ENCODE measurements at places on chromosomes 1 and 21.

GRCh38 chr1:86914998-86915736, 732 bp downstream of the HS2ST1 start:
- H3K4me3 ChIP-seq: no peak overlapping the region
- H3K36me3 ChIP-seq: peaks cover 1% of the 10 kb centered on the region
- DNase-seq: peak; percentile 62
- H3K27me3 ChIP-seq: no peaks in the 10 kb centered on the region
- H3K27ac ChIP-seq: no peak overlapping the region
- peaks cover 27% of the 10 kb centered on the region for H3K4me1 ChIP-seq

- H3K27ac ChIP-seq: no peak overlapping the region
- no peaks in the 10 kb centered on the region for H3K4me1 ChIP-seq
- DNase-seq: no peak
- H3K27me3 ChIP-seq: no peaks in the 10 kb centered on the region
Observed at GRCh38 chr1:245915406-245915805, 591.7 kb downstream of the SMYD3 start.

DNA sequence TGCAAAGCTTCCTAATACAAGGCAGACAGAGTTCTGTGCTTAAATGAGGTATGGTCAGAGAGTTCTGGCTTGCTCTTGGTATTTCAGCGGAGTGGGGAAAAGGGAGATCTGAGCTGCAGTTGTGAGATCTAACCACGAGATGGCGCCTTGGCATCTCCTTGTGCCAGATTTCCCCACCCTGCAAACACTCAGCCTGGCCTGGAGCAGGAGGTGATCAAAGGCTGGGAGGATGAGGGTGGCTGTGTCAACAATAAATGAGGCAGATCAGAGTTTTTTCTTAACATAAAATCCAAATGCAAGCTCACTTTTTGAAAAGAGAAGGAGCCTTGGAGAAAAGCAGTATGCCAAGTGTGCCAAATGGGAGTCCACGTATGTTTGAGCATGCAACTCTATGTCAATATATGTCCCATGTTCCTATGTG, 4.1 kb upstream of the TFAP2E start:
- DNase-seq: peak; percentile 61
- H3K27ac ChIP-seq: no peak overlapping the region
- no peak overlapping the region for H3K4me3 ChIP-seq
- peaks cover 16% of the 10 kb centered on the region for H3K4me1 ChIP-seq
- no peaks in the 10 kb centered on the region for H3K27me3 ChIP-seq

DNA sequence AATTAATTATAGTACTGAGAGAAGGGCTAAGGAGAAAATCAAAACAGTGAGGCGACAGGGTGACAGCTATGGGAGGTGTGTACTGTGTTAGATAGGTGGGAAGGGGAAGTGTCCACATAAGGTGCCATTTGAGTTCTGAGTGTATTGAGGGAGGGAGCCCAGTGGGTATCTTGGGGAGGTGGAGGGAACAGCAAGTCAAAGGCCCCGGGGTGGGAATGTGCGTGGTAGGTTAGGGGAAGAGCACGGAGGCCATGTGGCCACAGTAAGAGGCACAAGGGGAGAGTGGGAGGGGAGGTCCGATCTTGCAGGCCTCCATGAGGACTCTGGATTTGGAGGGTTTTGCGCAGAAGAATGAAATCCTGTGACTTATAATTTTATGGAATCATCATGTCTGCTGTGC, 3.0 kb upstream of the XKR8 start:
- H3K27ac ChIP-seq: no peak overlapping the region
- DNase-seq: no peak
- H3K4me3 ChIP-seq: no peak overlapping the region
- no peaks in the 10 kb centered on the region for H3K27me3 ChIP-seq
- no peaks in the 10 kb centered on the region for H3K36me3 ChIP-seq

GRCh38 chr1:104092698-104093097, 343.0 kb downstream of the AMY1C start:
- H3K4me1 ChIP-seq: no peaks in the 10 kb centered on the region
- no peak overlapping the region for H3K27ac ChIP-seq
- DNase-seq: no peak
- H3K36me3 ChIP-seq: no peaks in the 10 kb centered on the region
- no peaks in the 10 kb centered on the region for H3K27me3 ChIP-seq

DNA sequence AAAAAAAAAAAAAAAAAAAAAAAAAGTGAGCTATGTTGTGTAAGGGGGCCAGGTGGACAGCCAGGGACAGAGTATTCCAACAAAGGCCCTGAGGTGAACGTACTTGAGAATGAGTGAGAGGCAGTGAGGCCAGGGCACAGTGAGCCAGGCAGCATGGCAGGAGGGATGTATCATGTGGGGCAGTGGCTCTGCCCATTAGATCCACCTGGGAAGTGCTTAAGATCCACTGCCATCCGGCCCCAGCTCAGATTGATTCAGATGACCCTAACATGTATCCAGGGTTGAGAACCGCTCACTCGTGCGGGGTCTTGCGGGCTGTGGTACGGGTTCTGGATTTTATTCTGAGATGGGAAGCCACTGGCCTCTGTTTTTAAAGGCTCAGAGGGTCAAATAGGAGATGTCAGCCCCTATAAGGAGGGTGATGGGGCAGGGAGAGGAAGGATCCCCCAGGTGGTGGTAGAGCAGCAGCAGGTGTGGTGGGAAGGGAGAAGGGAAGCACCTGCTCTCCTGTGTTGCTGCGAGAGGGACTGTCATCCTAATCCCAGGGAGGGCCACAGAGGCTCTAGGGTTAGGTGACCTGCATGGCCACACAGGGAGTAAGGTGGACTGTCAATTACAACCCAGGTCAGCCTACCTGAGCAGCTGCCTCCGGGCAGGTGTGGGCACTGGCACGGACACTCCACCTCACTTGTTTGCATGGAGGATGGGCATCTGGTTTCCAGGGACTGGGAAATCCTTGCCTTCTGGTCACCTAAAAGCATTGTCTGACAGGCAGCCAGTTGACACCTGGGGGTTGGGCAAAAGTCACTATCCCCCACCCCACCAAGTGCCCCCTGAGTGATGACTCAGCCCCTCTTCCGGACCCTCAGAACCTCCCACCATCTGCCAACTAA, 31.6 kb downstream of the CDK18 start:
- H3K27me3 ChIP-seq: peaks cover 16% of the 10 kb centered on the region
- no peak for DNase-seq
- H3K4me1 ChIP-seq: peaks cover 6% of the 10 kb centered on the region
- H3K36me3 ChIP-seq: no peaks in the 10 kb centered on the region
- H3K27ac ChIP-seq: no peak overlapping the region

GRCh38 chr1:42221952-42222606, 57.5 kb upstream of the GUCA2A start:
- H3K4me1 ChIP-seq: peaks cover 54% of the 10 kb centered on the region
- H3K27ac ChIP-seq: no peak overlapping the region
- H3K36me3 ChIP-seq: peaks cover 59% of the 10 kb centered on the region

DNA sequence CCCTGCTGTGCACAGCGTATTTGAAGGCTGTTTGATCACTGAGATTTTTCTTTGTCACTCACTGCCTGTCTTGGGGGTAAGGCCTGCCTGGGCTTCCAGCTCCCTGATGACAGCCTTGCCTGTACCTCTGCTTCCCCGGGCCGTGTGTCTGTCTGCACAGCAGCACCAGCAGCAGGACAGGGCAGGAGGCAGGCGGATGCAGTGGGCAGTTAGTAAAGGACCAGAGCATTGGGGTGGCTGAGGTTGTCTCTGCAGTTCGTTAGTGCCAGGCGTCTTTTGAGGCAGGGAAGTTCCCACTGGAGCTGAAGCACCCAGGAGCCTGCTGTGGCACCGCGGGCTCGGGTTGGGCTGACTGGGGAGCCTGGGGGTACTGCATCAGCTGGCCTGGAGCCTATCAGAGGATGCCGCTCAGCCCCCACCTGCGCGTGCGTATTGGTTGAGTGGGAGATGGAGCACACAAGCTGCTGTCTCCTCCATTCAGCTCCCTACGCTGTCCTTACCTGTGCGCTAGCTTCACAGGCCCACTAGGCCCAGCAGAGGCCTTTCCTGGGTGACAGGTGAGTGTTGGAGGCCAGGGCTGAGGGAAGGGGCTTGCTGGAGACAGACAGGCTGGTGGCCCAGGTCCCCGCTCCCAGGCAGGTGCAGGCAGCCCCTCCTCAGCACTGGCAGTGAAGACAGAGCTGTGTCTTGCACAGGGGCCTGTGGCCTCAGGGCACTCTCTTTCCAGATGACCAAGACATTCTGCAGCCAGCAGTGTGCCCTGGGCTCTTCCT, 28.2 kb downstream of the SNAP47 start:
- H3K36me3 ChIP-seq: peaks cover 27% of the 10 kb centered on the region
- DNase-seq: no peak
- H3K27ac ChIP-seq: peak overlapping the region; percentile 88
- no peak overlapping the region for H3K4me3 ChIP-seq
